Tibial nerve (tissue), 4 donors: ENCODE measurements at places on chromosomes 2 and 18. TPM values are rescaled to one million over a fixed set of nuclear protein-coding genes. Genes with fewer than 3 reads are reported as not detected.

The PAX8 gene
- 11.4 TPM for total RNA-seq

The KLHL14 gene
- 0.59 TPM for total RNA-seq

The ZDBF2 gene
- 9.0 TPM for total RNA-seq

The PLB1 gene
- total RNA-seq = 7.1 TPM

The PMAIP1 gene
- total RNA-seq = 0.22 TPM

The CAVIN2 gene
- total RNA-seq = 54.0 TPM

The SCN9A gene
- total RNA-seq = 8.2 TPM

The VIT gene
- 201 TPM for total RNA-seq

The FSHR gene
- not detected for total RNA-seq

The CNGA3 gene
- 0.30 TPM for total RNA-seq

The KLHL30 gene
- total RNA-seq = 2.1 TPM

The KCMF1 gene
- 35.1 TPM for total RNA-seq

The LINC00305 gene
- not detected for total RNA-seq

The CLEC4F gene
- total RNA-seq = not detected

The AMER3 gene
- total RNA-seq = not detected

The IGFBP5 gene
- 1,859 TPM for total RNA-seq

The SPC25 gene
- not detected for total RNA-seq

The GLI2 gene
- 7.6 TPM for total RNA-seq

The ANO7 gene
- total RNA-seq = 0.42 TPM

The HOXD8 gene
- 18.2 TPM for total RNA-seq

The SERPINB11 gene
- not detected for total RNA-seq

The DPP10 gene
- 0.20 TPM for total RNA-seq

The FBLN7 gene
- total RNA-seq = 1.9 TPM

The ABCG5 gene
- not detected for total RNA-seq

The DSG2 gene
- total RNA-seq = 4.0 TPM

The GPR155 gene
- 14.2 TPM for total RNA-seq

The ATP6V1B1 gene
- total RNA-seq = 1.2 TPM

The LYPD6 gene
- 9.4 TPM for total RNA-seq

The NCL gene
- total RNA-seq = 202 TPM

The TXNDC2 gene
- 0.20 TPM for total RNA-seq

The ANKRD62 gene
- total RNA-seq = not detected

The SIX2 gene
- total RNA-seq = 3.3 TPM

The COBLL1 gene
- 190 TPM for total RNA-seq

The NOP58 gene
- 72.6 TPM for total RNA-seq

The GALNT5 gene
- 0.42 TPM for total RNA-seq

The METTL4 gene
- 10.3 TPM for total RNA-seq

The YES1 gene
- 64.2 TPM for total RNA-seq

The RAB6C gene
- total RNA-seq = not detected

The LYG2 gene
- not detected for total RNA-seq

The HADHA gene
- 115 TPM for total RNA-seq

The GEN1 gene
- total RNA-seq = 6.1 TPM

The M1AP gene
- not detected for total RNA-seq

The OTOS gene
- total RNA-seq = not detected

The PTGR3 gene
- total RNA-seq = 35.9 TPM
